ENCODE measurements at places on chromosomes 7 and 10.

GRCh38 chr10:110265573-110266193, 39.0 kb downstream of the SMNDC1 start:
- DNase-seq, result no peak

GRCh38 chr7:126533715-126534114, 719.0 kb downstream of the GRM8 start:
- DNase-seq, result no peak

GRCh38 chr7:158489462-158490155, 98.0 kb downstream of the PTPRN2 start:
- no peak for DNase-seq

GRCh38 chr10:114593816-114594468, 64.1 kb downstream of the ABLIM1 start:
- DNase-seq, result no peak

DNA sequence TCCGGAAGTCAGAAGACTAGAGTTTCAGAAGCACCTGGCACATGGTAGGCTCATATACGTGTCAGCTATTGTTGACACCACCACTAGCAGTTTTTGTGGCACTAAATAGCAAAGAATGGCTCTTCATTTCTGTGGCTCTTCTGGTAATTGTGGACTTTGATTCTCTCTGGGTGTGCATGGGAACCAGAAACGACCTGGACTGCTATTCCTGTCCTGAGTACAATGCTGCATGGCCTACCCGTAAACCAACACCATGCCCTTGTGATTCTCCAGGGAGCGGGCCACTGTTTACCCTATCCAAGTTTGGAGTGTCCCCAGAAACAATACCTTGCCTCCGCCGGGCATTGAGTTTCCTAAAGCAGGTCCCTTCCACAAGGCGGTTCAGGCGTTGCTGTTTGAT, 162.9 kb upstream of the AOAH start:
- DNase-seq, result no peak

GRCh38 chr10:24569330-24569796, 154.3 kb downstream of the ARHGAP21 start:
- DNase-seq, result no peak

- DNase-seq, result no peak
Measured at GRCh38 chr10:102585026-102585425, 59.3 kb upstream of the TRIM8 start.

GRCh38 chr10:69056536-69057260, 31.2 kb upstream of the SRGN start:
- DNase-seq, result no peak

DNA sequence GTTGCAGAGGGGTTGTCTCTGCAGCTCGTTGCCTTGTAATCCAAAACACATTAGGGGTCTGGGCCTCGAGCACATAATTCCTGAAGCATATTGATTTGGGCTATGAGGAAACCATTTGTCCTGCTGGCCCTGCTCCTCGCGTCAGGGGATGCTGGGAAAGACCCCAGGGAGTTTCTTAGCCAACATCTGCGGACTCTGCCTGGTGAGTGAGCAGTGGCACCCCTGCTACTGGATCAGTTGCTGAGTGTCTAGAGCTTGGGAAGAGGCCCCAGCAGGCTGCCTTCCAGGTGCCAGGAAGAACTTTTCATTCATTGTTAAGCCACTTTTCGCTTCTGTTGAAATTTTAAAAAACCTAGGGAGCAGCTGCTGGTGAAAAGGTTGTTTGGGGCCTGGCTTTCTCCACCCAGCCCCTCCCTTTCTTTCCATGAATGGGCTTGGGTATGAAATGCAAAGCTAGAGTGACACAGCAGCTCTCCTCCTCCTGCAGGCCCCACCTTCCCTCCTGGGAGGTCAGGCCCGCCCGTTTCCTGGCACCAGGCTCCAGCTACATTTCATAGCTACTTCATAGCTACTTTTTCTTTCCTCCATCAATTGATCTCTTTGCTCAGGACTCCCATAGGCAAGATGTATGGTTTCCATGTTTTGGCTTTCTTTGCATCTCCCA, 26.8 kb downstream of the TACR2 start:
- DNase-seq, result no peak

DNA sequence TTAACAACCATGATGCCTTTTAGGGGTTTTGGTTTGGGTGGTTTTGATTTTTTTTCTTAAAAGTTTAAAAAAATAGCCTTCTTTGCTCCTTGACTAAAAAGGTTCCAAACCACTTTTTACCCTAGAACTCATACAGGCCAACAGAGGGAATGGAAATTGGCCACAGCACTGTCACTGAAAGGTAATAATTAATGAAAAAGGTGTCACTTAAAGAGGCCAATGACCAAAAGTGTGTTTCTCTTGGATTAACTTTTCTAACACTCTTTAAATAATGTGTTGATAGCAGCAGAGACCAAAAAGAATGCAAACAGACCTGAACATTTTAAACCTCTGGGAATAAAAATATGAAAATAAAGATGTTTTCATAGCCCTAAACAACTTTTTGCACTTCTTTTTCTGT, 221.1 kb upstream of the TCF7L2 start:
- no peak for DNase-seq

GRCh38 chr10:60237977-60238758, 151.5 kb downstream of the ANK3 start:
- no peak for DNase-seq

- no peak for DNase-seq
Measured at GRCh38 chr7:26090927-26091519, 61.0 kb upstream of the NFE2L3 start.

- no peak for DNase-seq
Measured at GRCh38 chr7:52691257-52691656, 344.2 kb upstream of the POM121L12 start.

DNA sequence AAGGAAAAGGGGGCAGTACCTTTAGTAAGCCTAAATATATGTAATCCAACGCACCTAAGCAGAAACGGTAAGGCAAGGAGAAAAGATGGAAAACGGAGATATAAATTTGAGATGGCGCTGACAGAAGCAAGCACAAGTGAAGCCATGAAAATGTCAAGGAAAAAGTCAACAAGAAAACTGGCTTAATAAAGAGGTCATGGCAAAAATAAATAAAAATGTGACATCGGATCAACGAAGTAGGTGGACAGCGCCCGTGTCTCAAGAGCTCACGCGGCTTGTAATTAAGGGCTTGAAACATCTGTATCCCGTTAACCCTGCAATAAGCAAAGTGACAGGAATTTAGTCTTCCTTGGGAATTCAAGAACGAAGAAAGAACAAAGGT, 611 bp downstream of the NDUFA5 start:
- no peak for DNase-seq

GRCh38 chr10:48800007-48800675, 115.5 kb downstream of the WDFY4 start:
- DNase-seq, result no peak

DNA sequence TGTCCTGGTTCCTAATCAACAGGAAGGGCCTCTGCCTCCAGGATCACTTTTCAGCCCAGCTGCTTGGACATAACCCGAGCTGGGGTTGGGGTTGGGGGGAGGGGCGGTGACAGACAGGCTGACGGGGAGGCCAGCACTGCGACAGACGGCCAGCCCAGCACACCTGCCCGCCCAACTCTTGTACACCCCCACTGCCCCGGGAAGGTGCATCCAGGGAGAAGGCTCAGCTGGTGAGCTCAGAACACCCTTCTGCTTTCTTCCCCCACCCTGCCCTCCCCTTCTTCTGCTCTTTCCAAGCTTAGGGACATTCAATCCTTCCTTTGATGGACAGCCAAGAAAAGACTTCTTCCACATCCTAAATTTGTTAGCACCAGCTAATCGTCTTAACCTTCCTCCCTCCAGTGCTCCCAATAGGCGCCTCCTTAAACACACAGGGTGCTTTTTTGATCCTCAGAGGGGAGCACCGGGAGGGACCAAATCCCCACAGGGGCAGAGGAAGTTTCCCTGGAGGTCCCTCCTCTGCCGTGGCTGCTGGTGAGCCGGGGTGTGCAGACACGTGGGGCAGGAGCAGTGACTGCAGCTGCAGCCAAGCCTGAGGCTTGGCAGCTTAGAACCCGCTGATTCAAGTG, 44.7 kb downstream of the COL13A1 start:
- DNase-seq, result no peak

- DNase-seq, result no peak
Measured at GRCh38 chr7:2851497-2851896, 7.4 kb upstream of the GNA12 start.

- DNase-seq, result no peak
Measured at GRCh38 chr10:2936816-2937215, 130.5 kb upstream of the PFKP start.

DNA sequence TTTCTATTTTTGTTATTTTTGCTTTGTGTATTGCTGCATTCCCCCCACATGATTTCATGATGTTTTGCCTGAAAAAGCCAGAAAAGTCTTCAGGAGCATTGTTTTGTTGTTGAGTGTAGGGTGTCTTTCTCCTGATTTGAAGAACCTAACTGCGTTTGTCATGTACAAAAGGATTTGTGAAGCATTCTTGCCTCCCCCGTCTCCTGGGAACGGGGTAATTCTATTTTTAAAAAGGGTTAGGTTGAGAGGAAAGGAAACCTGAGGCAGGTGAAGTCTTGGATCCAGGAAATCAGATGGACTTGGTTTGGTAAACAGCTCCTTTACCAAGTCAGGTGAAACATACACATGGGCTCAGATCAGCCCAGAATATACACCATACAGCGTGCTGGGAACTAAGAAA, 26.0 kb upstream of the BTBD16 start:
- no peak for DNase-seq

DNA sequence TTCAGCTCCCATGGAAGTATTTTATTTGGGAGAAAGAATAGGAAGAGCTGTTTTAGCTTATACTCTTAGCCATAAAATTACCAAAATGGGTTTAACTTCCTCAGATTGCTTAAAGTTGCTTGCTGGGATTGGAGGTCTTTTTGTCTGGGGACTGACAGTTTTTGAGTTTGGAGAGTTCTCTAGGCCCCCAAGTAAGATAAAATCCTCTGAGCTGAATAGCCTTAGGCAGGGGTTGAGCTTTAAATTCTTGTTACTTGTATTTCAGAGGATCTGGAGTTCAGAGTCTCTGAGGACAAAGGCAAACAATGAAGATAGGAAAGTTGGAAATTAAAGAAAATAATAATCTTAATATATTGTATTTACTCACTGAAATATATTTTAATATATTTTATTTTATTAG, 294.4 kb upstream of the DKK1 start:
- no peak for DNase-seq

DNA sequence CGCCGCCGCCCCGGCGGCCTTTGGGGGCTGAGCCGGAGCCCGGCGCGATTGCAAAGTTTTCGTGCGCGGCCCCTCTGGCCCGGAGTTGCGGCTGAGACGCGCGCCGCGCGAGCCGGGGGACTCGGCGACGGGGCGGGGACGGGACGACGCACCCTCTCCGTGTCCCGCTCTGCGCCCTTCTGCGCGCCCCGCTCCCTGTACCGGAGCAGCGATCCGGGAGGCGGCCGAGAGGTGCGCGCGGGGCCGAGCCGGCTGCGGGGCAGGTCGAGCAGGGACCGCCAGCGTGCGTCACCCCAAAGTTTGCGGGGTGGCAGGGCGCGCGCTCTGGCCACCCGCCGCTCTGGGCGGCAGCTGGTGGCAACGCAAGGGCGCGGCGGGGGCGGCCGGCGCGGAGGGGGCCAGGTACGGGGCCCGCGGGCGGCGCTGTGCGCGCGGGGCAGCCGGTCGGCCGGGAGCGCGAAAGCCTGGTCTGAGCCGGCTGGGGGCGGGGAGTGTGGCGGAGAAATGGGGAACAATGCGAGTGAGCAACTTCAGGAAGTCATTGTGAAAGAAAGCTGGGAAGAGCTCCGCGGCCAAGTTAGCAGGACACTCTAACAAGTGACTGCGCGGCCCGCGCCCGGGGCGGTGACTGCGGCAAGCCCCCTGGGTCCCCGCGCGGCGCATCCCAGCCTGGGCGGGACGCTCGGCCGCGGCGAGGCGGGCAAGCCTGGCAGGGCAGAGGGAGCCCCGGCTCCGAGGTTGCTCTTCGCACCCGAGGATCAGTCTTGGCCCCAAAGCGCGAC, at the start of gene IKZF1:
Gene IKZF1 (plus strand): TSS at position 588 of the 782 bp plus-strand sequence. CDS start 14,346 bp downstream, outside the sequence.
- DNase-seq, result no peak

DNA sequence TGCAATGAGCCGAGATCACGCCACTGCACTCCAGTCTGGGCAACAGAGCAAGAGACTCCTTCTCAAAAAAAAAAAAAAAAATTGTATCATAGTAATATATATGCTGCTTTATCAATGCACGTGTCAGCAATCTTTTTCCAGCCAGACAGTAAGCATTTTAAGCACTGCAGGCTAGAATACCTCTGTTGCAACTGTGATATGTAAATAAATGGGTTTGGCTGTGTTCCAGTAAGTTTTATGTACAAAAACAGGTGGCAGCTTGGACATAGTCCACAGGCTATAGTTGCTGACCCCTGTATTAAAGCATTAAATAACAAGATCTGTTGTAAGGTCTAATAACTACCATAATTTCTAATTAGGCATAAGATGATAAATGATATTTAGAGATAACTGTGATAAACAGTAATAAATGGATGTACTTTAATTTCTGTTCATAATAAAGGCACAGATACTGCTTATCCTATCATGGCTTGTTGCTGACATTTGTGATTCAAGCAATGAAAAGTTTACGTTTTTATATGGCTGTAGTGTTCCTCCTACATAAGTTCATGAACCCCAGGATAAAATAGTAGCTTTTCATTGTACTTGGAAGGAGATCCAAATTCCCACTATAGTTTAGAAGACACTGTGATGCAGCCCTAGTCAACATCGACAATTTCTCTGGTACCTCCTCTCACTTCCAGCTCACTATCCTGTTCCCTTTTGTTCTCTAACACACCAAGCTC, 161.4 kb downstream of the ELMO1 start:
- DNase-seq, result no peak

- DNase-seq, result no peak
Measured at GRCh38 chr10:77604063-77604462, 33.5 kb downstream of the KCNMA1 start.

GRCh38 chr10:120926611-120927010, 75.4 kb downstream of the WDR11 start:
- no peak for DNase-seq

DNA sequence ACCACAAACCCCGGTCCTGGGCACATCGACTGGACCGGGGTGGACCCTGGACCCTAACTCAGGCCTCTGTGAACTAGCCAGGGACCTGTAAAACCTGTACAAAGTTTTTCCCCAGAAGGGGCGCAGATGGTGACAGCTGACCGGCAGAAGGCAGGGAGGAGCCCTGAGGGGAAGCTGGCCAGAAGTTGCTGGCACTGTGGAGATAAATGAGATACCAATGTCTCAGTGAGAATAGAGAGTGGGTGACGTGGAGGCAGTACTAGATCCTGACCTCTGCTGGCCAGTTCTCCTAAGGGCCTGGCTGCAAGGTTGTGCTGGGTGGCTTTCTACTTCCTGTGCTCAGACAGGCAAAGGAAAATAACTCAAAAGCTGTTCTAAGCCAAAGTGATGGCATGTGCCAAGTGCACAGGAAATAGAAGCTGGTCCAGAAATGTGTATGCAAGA, 10.6 kb upstream of the TSPAN14 start:
- no peak for DNase-seq

- no peak for DNase-seq
Measured at GRCh38 chr10:59244871-59245270, 68.4 kb downstream of the PHYHIPL start.

- peak; percentile 23 for DNase-seq
Measured at GRCh38 chr10:89837165-89838043, 136.0 kb downstream of the KIF20B start.

DNA sequence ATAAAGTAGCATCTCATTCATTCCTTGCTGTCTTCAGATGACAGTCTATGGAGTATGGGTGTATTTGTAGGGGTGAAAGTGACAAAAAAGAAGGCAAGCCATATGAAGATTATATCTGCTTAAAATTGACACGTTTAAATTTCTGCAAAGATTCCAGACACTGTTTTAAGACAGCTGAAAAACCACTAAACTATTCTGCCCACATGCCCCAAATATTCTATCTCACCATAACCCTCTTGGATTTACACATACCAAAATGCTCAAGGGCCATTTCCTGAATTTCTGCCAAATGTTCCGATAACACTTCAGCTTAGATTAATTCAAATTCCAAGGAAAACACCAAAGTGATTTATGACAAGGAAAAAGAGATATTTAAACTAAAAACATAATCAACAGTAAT, 99.9 kb upstream of the IL6 start:
- DNase-seq, result no peak

Data from posterior cingulate gyrus (tissue), 11 donors.